Hematopoietic multipotent progenitor cell treated with erythropoietin and hydrocortisone succinate and interleukin-3 and kit ligand, for 17 days (in vitro differentiated cells): ENCODE measurements at places on chromosomes 1 and 21.

DNA sequence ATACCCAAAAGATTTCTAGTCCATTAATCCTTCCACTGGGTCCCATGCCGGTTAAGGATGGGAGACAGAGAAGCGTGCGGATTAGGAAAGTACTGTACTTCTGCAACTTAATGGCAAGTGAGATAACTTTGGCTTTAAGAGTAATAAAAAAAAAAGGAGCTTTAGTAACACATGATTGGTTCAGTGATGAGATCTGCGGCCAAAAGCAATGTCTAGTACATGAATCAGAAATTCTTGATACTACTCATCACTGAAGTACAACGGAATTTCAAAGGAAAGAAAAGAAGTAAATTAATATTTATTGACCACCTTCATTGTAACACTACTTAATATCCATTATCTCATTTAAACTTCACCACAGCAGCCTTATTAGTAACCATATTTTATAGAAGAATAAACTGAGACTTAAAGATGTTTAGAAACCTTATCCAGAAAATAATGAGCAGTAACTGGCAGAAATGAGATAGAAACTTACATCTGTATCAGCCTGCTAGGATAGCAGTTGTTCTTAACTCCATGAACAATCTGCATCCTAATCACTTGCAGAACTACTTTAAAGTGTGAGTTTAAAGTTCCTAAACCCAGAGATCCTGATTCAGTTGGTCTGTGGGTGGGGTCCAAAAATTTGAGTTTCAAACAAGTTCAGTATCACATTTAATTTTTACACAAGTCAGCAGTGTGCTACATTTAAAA is 14.1 kb upstream of the NUF2 start:
- no peak for DNase-seq

DNA sequence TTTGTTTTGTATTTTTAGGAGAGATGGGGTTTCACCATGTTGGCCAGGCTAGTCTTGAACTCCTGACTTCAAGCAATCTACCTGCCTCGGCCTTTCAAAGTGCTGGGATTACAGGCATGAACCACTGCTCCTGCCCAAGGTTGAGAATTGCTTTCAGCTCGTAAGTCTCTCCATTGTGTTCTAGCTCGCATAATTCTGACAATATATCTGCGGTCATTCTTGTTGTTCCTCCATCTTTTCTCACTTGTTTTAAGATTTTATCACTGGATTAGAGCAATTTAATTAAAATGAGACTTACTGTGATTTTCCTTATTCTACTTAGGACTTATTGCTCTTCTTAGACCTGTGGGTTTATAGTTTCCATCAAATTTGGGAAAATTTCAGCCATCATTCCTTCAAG is 102.9 kb downstream of the AHCTF1 start:
- no peak for DNase-seq

DNA sequence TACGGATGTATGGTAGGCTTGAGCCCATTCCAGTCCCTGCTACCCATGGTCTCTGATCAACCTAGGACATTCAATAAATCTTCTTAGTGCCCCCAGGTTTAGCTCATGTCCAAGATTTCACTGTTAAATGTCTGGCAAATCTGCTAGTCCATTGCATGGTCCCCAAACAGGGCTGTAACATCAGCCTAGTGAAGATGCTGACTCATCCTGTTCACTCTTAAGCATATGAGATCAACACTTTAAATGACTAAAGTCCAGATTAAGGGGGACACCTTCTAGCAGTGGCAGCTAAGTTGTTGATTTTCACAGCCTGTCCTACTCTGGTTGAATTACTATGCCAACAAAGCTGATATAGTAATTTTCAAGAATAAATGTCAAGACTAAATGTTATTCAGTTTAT is 46.5 kb upstream of the NUF2 start:
- peak; percentile 7 for DNase-seq

DNA sequence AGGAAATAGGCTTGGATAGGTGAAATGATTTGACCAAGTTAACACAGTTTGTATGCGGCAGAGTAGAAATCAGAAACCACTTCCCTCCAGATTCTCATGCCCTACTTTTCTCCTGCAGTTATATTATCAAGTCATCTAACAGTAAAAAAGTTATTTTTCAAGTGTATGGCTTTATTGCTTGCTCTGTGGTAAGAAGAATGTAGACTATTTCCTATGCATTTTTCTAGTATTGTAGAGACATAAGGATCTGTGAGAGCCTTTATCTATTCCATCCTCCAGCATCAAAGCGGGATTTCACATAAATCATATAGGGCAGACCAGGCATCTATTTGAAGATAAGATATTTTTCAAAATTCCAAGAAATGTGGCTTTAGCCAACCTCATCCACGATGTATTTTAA is 208.5 kb downstream of the TTLL7 start:
- DNase-seq, result no peak

GRCh38 chr1:156961709-156962108 is 41.3 kb downstream of the LRRC71 start:
- no peak for DNase-seq

GRCh38 chr1:87196110-87196827 is 132.4 kb upstream of the LMO4 start:
- DNase-seq, result no peak

GRCh38 chr1:217134857-217135568 is 411.8 kb upstream of the ESRRG start:
- DNase-seq, result no peak

DNA sequence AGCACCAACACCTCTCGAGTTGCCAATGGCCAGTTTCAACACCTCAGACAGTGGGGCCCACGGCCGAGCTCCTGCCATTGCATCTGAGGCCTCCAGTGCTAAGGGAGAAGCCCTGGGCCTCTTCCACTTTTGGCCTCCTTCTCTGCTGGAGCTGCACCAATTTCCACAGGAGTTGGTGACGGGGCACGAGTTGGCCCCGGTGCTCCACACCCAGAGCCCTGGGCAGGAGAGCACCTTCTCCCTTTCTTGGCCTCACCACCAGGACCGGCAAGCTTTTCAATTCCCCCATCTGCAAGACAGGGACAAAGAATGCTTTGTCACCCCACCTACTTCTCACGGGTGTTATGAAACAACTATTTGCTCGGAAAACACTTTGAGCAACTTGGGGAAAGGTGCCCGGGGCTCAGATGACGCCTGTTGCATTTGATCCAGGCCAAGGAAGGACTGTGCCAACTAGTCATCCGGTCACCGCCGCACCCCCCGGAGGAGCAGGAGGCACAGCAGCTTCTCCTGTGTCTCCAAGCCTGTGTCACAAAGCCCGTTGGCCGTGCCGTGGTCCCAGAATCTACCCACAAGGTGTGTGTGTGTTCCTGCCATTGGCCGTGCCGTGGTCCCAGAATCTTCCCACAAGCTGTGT is 55.2 kb downstream of the TOMM20 start:
- no peak for DNase-seq

DNA sequence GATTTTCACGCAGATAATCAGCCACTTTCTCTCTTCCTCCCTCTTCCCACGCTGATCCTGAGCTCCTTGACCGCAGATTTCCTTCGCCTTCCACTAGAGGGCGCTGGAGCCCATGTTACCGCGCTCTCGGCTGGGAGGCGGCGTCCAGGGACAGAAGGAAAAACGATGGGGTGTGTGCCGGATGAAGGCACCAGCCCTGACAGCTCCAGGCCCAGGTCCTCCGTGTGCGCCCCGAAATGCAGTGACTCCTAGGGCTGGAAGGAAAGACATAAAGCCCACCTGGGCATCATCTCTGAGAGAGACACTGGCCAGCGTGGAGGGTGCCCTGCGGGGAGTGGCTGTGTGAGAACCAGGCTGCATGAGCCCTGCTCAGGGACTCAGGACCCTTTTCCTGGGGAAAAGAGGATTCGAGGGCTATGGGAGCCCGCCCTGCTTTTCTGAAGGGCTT is 44.9 kb upstream of the CYP2J2 start:
- DNase-seq, result peak; percentile 53

DNA sequence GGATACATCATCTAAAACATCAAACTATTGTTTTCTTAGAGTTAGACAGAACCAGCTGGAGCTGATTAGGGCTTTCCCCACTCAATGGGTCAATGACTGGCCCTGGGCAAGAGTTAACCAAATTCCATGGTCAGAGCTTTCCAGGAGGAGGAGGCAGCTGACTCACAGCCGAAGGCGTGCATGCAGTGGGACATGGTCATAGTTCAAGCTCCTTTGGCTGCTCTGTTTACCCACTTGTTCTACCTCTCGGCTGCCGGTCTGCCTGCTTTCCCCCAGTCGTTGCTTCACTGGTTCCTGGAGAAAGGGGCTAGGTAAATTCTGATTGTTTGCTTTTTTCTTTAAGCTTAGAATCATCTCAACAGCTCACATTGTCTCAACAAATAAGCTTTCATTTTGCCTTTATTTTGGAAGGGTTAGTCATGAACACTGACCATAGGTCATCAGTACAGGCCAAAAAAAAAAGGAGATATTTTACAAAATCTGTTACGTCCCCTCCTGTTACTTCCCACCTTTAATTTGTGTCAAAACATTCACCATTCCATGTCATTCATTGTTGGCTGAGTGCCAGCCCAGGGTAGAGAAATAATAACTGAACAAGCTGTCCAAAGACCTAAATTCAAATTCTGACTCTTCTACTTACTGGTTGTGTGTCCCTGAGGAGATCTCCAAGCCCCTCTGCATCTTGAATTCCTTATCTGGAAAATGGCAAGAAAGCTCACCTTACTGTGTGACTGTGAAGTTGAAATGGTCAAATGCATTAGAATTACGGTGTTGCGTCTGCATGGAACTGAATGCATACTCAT is 12.0 kb downstream of the MAB21L3 start:
- DNase-seq, result no peak

DNA sequence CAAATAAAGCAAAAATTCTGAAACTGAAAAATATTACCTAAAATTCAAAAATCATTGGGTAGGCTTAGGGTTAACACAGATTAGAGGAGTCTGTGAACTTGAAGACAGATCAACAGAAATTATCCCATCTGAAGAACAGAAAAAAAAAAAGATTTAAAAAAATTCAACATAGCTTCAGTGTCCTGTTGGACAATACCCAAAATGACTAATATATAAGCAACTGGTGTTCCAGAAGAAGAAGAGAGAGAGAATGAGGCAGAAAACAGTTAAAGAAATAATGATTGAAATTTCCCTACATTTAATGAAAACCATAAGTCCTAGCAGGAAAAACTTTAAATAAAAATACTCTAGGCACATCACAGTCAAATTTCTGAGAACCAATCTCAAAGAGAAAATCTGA is 31.5 kb downstream of the TMCO1 start:
- DNase-seq, result no peak

- DNase-seq, result no peak
Measured at GRCh38 chr1:3410142-3410925, 44.1 kb upstream of the ARHGEF16 start.

DNA sequence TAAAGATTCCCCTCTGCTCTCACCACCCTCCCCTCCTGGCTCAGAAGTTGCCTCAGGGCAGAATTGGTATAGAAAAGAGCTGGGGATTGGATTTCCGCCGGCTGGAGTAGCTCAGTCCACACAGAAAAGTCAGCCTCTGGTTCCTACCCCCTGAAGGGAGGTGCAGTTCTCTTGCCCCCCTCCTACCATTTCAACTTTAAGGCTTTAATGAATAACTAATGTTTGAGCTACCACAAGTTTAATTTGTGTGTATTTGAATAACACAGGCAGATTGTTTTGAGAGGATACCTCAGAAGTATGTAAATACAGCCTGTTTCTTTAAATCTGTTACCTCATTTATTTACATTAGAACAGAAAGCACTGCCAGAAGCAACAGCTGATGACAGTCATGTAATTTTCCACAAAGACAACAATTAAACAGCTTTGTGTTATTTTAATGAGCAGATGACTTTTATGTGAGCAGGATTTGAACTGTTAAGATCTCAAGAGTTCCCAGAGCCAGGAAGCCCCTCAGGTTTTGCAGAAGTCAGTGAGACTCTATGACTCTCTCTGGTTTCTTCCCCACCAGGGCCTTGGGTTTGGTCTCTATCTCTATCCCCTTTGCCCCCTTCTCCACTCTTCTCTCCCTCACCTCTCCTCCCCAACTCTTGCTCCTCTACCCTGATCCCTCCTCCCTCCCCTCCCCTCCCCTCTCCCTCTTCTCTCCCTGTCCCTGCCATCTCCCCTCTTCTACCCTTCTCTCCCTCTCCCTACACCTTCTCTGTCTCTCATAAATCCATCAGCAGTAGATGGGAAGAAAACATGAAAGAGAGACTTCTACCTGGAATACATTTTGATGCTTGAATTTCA is 26.3 kb downstream of the DUSP10 start:
- no peak for DNase-seq

- DNase-seq, result no peak
Measured at GRCh38 chr1:20727746-20728316, 4.7 kb downstream of the SH2D5 start.

DNA sequence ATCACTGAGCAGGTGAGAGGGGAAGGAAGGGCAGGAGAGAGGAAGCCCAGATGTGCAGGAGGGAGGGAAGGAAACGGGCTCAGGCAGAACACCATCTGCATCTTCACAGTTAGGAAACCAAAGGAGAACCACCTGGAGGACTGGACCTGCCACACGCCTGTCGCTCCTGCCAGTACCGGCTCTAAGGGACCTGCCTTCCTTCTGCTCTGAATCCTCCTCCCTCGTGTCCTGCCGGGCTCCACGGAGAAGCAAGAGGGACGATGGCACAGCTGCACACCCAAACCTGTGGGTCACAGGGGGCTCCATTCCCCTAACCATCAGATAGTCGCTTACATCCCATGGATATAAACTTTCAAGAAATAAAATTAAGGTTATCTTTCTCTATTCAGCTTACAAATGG is 56.1 kb downstream of the TOR1AIP2 start:
- no peak for DNase-seq

GRCh38 chr1:42209526-42210251 is 45.1 kb upstream of the GUCA2A start:
- no peak for DNase-seq

DNA sequence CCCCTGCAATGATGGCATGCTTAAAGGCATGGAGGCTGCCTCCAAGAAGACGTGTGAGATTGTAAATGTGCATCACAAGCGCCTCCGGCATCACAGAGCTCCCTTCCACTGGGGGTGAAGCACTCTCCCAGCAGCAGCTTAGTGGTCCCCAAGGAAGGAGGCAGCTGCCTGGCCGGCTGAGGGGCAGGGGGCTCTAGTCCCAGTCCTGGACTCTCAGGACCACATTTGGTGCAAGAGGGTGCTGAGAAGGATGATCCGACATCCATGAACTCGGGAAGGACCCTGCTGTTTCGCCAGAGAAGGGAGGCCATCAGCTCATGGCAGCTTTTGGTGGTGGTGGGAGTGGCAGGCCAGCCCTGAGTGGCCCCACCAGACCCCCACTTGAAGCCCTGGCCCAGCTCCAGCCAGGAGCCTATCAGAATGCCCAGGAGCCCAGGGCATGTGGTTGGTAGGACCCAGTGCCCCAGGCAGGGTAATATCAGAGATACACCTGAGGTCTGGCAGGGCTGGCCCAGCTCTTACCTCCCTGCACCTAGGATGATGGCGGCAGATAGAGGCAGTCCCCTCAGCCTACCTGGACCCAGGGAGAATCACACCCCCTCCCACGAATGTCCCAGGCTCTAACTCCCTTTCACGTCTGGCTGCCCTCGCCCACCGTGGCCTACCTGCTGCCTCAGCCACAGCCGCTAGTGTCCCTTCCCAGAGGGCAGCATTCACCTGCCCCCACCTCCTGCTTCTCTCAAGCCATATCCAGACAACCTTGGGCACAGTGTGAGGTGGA is 2.4 kb upstream of the WNT9A start:
- DNase-seq, result no peak

- DNase-seq, result no peak
Measured at GRCh38 chr1:3879787-3880428, 20.2 kb downstream of the C1orf174 start.
